Pancreas (tissue), 10 donors: ENCODE measurements at places on chromosomes 6 and 20. TPM values are rescaled to one million over a fixed set of nuclear protein-coding genes. Genes with fewer than 3 reads are reported as not detected.

WFDC10B gene
- not detected for polyA plus RNA-seq

SPTLC3 gene
- polyA plus RNA-seq: 1.5 TPM

BPIFB4 gene
- not detected for polyA plus RNA-seq

NT5E gene
- 2.7 TPM for polyA plus RNA-seq

VTA1 gene
- polyA plus RNA-seq: 14.7 TPM

DNAH8 gene
- polyA plus RNA-seq: not detected

PRSS16 gene
- polyA plus RNA-seq: 17.6 TPM

ENPP3 gene
- polyA plus RNA-seq: 0.23 TPM

BEND6 gene
- polyA plus RNA-seq: 0.27 TPM

CAGE1 gene
- not detected for polyA plus RNA-seq

MMS22L gene
- 0.84 TPM for polyA plus RNA-seq
